Stimulated activated CD4-positive, alpha-beta T cell treated with anti-CD3 and anti-CD28 coated beads, Interleukin-1b, Interleukin-23, amount 100 ng/mL, for 1 hour (primary cell): ENCODE measurements at places on chromosomes 2 and 18.

DNA sequence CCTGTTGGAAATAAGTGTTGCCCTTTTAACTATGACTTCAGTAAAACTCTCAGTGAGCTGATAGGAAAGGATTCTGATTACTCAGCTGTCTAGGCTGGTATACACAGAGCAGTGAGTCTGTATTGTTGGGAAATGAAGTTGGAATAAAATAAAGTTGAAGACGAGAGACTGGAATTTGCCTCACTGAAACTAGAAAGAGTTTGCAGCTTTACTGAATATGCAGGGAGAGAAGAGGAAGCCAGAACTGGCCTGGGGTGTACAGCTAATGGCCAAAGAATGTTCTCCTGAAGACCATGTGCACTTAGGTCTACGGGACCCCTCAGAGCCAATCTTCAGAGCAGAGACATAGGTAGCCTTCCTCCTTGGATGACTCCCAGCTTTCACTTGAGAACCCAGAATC is 26.5 kb downstream of the EIF4E2 start:
- DNase-seq, result no peak

GRCh38 chr2:14910654-14911053 is 278.1 kb downstream of the LRATD1 start:
- no peak for DNase-seq

DNA sequence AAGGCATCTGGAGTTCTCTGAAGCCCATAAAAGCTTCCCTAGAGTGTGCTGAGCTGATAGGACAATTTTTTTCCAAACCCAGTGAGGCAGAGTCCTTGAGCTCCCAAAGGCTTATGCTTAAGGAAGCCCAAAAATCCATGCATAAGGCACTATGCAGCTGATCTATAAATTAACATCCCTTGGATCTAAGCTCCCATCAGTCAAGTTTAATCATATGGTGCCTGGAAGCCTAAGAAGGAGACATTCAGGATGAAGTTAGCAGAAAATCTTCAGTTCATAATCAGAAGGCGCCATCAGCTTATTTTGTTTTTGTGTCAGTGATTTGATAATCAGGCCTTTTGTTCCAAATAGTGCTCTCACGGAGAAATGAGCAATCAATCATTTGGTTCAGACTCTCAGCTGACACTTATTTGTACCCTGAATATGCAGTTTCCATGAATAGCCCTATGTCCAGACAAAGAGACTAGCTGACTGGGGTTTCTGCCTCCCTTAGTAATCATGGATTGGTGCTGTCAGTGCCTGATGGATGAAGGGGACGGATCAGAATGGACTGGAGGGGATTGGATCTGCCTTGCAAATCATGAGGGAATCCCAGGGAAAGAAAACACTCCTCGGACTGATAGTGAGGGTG is 464.8 kb upstream of the RGPD4 start:
- no peak for DNase-seq

DNA sequence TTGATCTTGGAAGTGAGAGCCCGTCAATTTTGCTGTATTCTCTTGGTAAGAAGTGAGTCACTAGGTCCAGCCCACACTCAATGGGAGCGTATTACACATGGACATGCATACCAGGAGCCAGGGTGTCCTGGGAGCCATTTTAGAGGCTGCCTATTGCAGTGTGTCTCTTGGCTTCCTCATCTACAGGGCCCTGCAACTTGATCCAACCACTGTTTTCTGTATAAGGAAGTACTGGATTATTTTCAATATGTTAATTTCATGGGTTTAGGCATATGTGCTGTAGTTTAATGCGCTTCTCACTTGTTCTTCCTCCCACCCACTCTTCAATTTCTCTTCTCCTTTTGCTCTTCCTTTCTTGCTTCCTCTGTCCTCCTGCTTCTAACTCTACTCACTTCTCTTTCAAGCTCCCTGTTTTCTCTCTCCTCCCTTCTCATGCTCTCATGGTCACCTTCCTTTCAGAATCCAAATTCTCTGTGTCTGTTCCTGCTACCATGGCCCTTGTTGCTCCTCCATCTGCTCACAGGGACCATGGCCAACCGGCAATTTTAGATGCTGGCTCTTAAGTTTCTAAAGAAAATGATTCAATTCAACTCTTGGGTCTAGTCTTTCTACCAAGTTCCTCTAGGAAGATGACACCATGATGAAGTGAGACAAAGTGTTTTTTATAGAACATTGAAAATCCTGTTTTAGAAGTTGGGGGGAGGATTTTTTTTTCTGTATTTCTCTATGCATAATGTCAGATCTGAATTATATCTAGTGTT is 152.0 kb upstream of the ZEB2 start:
- DNase-seq, result no peak

- DNase-seq, result no peak
Measured at GRCh38 chr18:6204476-6204875, 210.2 kb downstream of the L3MBTL4 start.

GRCh38 chr2:152036611-152037469 is 62.0 kb downstream of the CACNB4 start:
- no peak for DNase-seq

DNA sequence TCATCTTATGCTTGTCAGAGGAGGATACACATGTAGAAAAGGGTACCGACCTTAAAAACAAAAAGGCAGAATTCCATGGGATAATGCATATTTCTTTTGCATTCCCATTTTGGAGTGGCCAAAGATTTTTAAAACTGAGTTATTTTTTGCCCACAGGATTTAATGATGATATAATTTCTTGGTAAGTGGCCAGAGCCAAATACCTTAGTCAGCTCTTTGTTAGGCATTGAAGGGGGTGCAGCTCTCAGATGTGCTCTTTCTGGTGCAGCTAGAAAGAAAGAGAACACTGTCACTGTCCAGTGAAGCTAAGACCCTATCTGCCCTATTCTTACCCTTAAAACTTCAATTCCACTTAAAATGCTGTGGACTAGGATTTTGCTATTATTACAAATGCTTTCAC is 10.8 kb downstream of the COQ10B start:
- DNase-seq, result no peak

- no peak for DNase-seq
Measured at GRCh38 chr2:158635961-158636601, 159.0 kb upstream of the DAPL1 start.

DNA sequence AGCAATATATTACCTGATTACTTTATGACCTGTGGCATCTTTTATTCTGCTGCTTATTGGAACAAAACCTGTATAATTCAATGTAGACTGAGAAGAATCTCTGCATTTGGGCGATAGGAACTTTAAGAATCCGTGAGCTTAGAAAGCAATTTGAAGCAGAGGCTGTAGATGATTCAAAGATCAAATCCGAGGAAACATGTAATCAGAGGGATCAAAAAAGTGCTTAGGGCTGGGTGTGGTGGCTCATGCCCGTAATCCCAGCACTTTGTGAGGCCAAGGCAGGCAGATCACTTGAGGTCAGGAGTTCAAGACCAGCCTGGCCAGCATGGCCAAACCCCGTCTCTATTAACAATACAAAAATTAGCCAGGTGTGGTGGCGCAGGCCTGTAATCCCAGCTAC is 198.4 kb downstream of the MTX2 start:
- DNase-seq, result no peak

DNA sequence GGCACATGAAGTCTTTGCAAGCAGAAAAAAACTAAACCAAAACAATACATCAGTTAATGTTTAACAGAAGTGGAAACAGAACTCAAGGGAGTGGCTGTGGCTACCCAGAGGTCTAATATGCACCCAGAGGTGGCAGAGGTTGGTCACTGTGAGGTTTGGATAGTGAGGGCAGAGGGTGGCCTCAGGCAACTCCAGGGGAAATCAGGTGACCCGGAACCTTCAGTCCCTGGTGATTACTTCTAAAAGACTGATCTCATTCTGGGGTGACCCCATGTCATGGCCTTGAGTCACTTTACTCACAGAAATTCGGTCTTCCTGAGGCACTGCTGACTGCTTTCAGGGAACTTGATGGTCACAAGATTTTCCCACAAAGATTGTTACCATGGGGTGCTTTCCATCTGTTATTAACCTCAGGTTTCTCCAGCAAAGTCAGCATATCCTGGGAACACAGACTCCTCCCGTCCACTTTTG is 99.4 kb downstream of the TMEM17 start:
- no peak for DNase-seq

DNA sequence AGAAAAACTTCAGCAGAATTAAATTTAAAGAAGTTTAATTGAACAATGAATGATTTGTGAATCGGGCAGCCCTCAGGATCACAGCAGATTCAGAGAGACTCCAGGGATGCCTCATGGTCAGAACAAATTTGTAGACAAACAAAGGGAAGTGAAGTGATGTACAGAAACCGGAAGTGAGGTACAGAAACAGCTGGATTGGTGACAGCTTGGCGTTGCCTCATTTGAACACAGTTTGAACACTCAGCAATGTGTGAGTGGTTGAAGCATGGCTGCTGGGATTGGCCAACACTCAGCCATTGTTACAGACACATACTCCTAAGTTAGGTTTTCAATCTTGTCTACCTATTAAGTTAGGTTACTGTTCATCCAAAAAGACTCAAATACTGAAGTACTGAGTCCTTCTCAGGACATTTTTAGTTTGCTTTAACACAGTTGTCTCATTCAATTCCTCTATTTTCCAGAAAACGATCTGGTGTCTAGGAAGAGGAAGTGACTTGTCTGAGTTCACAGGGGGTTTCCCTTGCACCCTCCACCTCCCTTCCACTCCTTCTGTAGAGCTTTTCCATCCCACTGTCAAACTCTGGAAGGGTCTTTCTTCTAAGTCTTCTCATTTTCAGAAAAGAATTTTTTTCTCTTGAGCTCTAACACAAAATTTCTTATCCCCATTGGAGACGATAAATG is 137.9 kb downstream of the SLC4A3 start:
- DNase-seq, result no peak

GRCh38 chr2:224850081-224850480 is 133.9 kb upstream of the CCDC195 start:
- DNase-seq, result no peak

DNA sequence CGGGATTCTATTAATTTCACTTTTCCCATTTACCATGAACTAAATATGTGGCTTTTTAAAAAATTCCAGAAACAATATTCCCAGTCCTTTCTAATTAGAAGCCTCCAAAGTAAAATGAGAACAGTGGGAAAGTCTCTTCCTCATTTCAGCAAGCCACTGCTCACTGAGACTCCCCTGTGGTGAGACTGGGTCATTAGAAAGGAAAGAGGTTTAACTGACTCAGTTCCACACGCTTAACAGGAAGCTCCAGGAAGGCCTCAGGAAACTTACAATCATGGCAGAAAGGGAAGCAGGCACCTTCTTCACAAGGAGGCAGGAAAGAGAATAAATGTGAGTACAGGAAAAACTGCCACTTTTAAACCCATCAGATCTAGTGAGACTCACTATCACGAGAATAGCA is 258.9 kb upstream of the CHAC2 start:
- DNase-seq, result no peak

GRCh38 chr2:181715033-181715630 is 34.8 kb upstream of the NEUROD1 start:
- peak; percentile 30 for DNase-seq

GRCh38 chr18:78993014-78993926 is 13.7 kb downstream of the SALL3 start:
- DNase-seq, result no peak

DNA sequence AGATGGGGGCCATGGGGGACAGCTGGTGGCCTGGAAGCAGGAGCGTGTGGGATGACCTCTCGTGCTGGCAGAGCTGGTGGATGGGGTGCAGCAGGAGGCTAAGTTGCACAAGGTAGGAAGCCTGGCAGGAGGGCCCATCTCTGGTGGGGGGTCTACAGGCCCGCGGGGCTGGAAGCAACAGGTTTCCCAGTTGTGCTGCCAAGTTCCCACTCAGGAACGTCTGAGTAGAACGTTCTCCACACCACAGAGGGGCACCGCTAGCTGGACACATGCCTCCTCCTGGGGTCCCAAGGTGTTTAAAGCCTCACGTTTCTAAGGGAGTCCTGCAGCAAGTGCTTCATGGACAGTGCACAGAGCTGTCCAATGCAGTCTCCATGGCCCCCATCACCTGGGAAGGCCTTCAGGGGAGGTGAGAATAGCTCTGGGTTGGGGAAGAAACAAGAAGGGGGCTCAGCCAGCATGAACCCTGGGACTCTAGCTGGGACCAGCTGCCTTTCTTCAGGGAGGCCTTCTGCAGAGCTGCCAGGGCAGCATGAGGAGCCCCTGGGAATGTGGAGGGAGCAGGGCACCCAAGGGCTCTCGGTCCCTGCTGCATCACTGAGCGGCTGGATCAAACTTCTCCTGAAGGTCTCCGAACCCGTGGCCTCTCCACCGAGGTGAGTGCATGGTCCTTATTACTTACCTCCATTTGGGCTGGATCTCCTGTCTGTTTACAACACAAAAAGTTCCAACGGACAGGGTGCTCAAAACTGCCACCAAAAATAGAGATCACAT is 80.0 kb downstream of the TWIST2 start:
- DNase-seq, result no peak

- DNase-seq, result no peak
Measured at GRCh38 chr2:118580107-118580506, 267.3 kb downstream of the EN1 start.

DNA sequence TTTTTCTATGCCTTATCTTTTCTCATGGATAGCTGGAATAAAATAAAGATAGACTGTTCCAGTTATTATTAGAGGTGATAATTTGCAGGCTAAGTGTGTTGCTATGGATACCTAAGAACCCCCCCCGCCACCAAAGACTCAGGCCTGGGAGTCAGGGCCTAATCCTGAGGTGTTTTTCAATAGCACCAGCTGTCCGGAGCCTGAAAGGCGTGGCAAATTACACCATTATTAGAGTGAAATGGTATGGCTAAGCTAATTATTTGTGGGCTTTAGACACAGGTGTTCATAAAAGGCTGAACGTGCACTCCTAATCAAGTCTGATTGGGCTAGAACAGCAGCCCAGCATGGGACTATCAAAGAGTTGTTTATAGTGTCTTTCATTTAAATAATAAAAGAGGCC is 293.2 kb upstream of the DCC start:
- no peak for DNase-seq

- DNase-seq, result no peak
Measured at GRCh38 chr2:161425728-161426454, 9.8 kb downstream of the TBR1 start.

- no peak for DNase-seq
Measured at GRCh38 chr18:25176518-25177042, 175.4 kb downstream of the ZNF521 start.

DNA sequence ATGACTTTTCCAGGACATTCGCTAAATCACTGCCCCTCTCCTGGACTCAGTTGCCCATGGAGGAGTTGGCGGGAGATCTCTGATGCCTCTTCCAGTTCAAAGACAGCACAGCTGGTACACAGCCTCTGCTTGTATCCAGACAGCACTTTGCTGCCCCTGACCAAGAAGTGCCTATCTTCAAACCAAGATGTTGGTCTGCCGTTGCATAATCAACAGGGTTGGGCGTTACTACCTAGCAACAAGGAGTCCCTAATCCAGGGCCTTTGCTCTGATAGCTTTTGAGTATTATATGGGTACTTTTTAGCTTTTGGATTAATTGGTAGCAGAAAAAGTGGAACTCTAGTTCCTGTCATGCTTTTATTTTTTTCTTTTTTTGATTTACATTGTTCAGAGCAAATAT is 166.6 kb downstream of the FAM210A start:
- DNase-seq, result no peak

DNA sequence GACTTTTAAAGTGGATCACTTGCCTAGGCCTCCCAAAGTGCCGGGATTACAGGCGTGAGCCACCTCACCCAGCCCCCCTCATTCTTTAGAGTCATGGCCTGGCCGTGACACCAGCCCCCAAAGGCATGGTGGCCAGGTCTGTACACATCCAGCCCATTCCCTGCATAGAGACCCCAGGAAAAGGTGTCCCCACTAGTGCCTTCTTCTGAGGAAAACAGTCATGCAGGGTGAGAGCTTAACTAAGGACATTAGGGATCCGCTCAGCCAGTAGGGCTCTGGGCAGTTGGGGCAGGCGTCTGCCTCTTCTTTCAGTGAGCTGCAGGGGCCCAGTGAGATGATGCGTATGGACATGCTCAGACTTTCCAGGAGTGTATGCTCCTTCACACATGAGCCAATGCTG is 5.7 kb upstream of the AMER3 start:
- DNase-seq, result no peak

- DNase-seq, result no peak
Measured at GRCh38 chr18:11308499-11308898, 159.1 kb upstream of the PIEZO2 start.
